ENCODE measurements at places on chromosomes 3 and 15.

GRCh38 chr3:181919375-181919774, 207.7 kb downstream of the SOX2 start:
- peak; percentile 14 for DNase-seq

- no peak for DNase-seq
Observed at GRCh38 chr15:73584699-73585420, 48.3 kb downstream of the NPTN start.

DNA sequence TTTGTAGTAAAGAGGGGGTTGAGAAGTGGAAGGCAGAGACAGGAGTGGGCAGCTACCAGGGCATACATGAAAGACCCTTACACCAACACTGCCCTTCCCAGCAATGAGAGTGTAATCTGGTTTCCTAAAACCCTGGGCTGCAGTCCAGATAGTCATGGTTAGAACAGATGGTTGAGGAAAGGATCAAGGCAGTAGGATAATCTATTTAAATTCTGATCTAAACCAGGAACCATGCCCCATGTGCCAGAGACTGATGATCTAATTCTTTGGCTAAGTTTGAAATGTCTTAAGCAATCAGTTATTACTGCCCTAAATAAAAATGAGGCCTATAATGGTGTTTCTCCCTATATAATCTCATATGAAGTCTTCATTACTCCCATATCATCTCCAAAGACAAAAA, 59.6 kb downstream of the PRTG start:
- no peak for DNase-seq

- DNase-seq = no peak
Observed at GRCh38 chr15:92648190-92648875, 7.2 kb downstream of the FAM174B start.

DNA sequence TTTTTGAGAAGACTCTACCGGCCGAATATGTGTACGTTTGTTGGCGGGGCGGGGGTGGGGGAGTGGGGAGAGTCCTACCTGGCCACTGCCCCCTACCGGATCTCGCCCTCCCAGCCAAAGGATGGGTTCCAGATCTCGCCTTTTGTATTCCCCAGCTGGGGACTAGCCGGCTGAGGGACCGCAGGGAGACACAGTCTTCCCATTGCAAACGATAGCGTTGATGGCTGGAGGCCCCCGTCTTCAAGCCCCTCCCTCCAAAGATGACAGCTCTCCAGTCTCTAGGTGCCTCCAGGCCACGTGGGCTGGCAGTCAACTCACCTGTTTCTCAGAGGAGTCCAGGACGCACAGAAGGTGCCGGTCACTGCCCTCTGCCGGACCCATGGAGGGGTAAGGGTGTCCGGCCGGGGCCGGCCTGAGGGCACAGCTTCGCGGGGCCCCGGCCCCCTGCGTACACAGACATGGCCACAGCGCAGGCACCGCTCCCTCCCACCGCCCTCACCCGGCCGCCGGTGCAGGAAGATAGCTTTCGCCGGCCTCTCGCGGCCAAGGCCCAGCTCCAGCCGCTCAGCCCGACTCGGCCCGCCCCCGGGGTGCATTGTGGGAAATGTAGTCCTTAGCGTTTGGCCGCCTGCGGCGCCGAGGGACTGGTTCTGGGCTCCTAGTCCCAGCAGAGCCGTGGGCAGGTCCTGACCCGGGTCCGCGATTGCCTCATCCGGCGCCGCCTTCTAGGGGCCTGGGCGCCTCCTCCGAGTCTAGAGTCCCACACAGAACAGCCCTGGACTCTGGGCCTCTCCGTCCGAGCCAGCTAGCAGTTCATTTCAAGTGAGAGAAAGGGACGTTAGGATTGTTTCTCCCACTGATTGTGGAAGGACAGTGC, at the start of gene MON1A:
Gene MON1A (minus strand): TSS at position 521 of the 877 bp plus-strand sequence. CDS start 16,465 bp downstream, outside the sequence.
- peak; percentile 93 for DNase-seq

DNA sequence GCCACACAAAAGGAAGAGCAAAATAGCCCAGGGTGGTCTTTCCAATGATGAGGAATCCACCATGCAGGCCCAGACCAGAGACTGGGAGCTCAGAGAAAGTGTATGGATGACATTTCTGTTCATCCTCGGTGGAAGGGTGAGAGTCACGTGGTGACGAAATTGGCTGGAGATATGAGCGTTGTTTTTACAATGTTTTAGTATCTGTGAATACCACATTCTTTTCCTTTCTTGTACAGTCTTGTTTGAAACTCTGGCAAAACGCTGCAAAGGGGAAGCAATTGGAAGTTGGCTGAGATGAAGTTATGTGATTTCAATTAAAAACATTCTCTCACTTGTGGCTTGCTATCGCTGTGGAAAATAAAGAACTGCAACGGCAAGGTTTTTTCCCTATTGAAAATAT, 137.5 kb downstream of the MAGI1 start:
- no peak for DNase-seq

GRCh38 chr3:160784853-160785252, 28.8 kb downstream of the PPM1L start:
- DNase-seq = no peak

- no peak for DNase-seq
Observed at GRCh38 chr3:1330107-1330506, 237.3 kb downstream of the CNTN6 start.

- DNase-seq = no peak
Observed at GRCh38 chr3:2950159-2950558, 160.0 kb downstream of the IL5RA start.

- DNase-seq = no peak
Observed at GRCh38 chr3:11613319-11613718, 30.4 kb downstream of the VGLL4 start.

DNA sequence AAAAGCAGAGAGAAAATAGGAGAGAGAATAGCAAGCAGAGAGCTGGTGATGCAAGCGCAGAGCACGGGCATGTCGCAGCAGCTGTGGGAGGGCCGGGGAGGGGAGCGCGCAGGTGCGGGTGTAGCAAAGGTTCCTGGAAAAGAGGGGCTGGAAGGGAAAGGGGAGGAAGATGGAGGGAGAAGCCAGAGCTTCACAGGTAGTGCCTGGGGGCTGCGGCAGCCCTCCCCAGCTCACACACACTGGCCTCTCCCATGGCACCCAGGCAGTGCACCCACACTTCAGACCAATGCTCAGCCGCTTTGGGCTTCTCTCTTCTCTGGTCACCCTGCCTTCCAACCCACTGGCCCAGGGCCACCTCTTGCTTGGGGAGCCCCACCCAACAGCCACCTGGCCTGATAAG, 72.1 kb downstream of the ADAMTS7 start:
- no peak for DNase-seq

DNA sequence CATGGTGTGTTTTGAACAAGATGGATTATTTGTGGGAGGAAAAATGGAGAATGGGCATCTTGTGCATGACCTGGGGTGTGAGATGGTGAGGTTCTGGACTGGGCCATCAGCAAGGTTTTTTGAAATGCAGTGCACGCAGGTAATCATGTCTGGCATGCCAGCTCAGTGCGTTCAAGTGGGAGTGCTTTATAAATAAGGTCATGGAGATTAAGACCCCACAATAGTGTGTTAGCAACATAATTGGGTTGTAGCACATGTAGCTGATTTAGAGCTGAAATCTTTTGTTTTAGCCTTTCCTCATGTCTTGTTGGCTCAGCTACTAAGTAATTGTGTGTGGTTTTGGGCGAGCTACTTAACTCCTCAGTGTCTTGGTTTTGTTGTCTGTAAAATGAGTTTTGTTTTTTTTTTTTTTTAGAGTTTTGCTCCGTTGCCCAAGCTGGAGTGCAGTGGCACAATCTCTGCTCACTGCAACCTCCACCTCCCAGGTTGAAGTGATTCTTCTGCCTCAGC, 3.9 kb upstream of the CACNA1D start:
- DNase-seq = no peak

DNA sequence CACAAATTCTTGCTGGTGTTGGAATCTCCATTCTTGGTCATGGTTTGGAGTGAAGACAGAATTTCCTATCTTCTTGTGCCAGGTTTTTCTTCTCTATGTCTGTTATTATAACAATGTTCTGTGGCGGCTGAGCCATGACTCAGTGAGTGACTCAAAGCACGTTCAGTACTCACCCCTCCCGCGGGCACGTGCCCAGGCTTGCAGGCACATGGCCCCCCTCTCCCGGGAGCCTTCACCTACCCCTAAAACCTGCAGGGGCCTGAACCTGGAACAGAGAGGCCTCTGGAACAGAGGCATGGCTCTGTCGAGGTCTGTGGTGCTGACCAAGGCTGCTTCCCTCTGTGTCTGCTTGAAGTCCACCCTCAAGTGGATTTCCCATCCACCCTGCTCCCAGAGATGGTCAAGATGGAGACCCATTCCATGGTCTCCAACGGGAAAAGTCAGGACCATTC, 27.6 kb downstream of the PLXNB1 start:
- peak; percentile 90 for DNase-seq

DNA sequence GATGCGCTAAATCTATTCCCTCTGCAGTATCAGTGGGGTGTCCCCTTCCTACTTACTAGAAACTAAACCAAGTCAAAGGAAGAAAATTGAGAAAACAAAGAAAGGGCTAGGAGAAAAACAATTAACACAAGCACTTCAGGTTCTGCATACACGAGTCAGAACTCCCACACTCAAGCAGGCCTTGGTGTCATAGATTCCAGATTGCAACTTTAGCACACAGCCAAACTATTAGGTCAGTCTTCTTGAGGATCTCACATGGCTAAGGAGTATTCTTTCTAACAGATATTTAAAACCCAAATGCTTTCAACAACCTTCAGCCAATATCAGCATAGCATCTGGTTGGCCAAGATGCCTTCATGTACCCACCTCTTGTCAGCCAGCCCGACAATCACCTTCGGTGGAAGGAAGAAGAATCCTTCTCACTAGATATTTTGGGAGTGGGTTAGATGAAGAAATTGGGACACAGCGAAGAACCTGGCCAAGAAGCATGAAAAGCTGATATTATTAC, 340.0 kb downstream of the VPS13C start:
- DNase-seq = no peak

GRCh38 chr3:183349421-183350157, 78.8 kb downstream of the MCF2L2 start:
- DNase-seq = no peak

- DNase-seq = peak; percentile 67
Observed at GRCh38 chr3:23442598-23443383, 239.7 kb downstream of the UBE2E2 start.

- peak; percentile 53 for DNase-seq
Observed at GRCh38 chr3:114496021-114496434, 202.2 kb downstream of the TIGIT start.

DNA sequence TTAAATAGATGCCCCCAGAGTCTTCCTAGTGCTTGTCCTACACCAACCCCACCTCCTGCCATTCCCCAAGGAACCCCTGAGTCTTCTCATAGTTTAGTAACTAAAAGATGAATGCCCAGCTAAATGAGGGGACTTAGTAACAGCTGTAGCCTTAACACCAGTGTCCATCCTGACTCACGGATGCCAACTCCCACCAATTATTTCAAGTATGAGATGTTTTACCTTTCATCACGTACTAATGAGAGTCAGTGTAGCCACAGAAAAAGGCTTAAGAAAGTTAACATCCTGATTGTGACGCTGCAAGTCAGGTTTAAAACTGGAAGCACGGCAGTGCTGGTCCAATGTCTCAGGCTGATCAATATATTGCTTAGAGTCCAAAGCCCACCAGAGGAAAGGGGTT, 109.9 kb downstream of the FMN1 start:
- no peak for DNase-seq

DNA sequence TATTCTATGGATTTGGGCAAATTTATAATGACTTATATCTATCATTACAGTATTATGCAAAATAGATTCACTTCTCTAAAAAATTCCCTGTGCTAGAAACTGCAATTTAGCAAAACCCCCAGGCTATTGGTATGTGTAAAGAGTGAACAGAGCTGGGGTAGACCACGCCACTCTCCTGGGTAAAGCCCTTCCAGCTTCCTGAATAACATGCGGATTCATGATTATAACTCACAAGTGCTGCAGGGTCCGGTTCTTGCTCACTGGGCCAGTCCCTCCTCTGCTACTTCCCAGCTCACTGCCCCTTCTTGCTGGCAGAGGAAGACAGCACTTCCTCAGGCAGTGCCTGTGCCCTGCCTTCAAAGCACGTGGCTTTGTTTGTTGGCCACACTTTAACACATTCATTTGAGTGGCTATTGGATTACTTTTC, 4.1 kb downstream of the CD80 start:
- no peak for DNase-seq
